Stimulated activated CD8-positive, alpha-beta memory T cell treated with anti-CD3 and anti-CD28 coated beads, Interleukin-15, amount 100 ng/mL, for 1 hour (primary cell): ENCODE measurements at places on chromosomes 12 and 14.

DNA sequence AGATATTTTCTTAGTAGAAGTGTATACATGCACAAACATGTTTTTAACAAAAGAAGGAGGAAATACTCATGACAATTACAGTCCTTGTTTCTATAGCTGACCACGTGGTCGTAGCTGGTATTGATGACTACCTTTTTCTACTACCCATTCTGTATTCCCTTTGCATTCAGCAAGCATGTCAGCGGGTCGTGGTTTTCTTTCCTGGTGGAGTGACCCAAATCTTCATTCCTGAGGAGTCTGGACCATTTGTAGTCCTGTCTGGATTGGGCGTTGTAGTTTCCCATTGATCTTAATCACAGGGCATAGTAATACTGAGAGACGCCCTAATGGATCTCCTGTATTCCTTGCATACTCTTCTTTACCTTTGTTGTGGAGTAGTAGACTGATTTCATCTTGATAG is 472.1 kb upstream of the RGS6 start:
- no peak for DNase-seq

GRCh38 chr14:88049266-88049665 is 44.3 kb downstream of the GPR65 start:
- no peak for DNase-seq

- DNase-seq = no peak
Observed at GRCh38 chr14:68580096-68580645, 212.7 kb downstream of the ZFP36L1 start.

- DNase-seq = no peak
Observed at GRCh38 chr12:106519607-106520021, 63.2 kb upstream of the RFX4 start.

DNA sequence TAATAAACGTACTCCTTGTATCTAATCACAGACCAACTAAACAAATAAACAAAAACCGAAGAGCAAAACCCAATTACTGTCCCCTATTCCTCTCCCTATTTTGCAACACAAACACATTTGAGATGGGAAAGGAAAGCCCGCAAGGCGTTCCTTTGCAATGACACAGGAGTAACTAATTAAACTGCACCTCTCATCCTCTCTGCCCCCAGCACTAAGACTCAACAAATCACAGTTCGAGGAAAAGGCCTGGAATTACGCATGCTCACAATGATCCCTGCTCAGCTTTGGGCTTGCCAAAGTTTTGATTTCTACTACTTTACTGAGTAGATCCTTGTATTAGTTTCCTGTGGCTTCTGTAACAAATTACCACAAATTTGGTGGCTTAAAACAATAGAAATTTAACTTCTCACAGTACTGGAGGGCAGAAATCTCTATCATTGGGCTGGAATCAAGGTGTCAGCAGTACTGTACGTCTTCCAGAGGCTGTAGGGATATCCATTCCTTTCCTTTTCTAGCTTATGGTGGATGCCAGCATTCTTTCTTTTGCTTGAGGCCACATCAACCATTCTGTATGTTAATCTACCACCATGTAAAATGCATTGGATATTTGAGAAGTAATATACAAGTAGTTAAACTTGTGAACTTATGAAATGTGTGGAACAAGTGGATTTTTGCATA is 123.0 kb downstream of the NAV3 start:
- DNase-seq = no peak

DNA sequence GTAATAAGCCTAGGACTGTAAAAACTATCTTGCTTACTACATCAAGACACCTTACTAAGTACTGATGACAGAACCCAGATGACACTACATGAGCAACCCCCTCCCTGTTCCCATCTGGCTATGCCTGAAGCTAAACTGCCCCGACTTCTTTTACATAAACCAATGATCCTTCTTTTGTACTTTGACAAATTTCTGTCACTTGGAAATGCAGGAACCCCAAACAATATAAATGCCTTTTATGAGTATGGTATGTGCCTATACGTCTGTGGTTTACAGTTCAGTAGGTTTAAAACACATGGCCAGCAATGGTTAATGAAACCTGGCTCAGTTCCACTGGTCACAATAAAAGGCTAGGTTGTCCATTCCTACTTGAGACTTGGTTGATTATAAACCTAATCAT is 6.1 kb downstream of the SYCP3 start:
- DNase-seq = no peak

DNA sequence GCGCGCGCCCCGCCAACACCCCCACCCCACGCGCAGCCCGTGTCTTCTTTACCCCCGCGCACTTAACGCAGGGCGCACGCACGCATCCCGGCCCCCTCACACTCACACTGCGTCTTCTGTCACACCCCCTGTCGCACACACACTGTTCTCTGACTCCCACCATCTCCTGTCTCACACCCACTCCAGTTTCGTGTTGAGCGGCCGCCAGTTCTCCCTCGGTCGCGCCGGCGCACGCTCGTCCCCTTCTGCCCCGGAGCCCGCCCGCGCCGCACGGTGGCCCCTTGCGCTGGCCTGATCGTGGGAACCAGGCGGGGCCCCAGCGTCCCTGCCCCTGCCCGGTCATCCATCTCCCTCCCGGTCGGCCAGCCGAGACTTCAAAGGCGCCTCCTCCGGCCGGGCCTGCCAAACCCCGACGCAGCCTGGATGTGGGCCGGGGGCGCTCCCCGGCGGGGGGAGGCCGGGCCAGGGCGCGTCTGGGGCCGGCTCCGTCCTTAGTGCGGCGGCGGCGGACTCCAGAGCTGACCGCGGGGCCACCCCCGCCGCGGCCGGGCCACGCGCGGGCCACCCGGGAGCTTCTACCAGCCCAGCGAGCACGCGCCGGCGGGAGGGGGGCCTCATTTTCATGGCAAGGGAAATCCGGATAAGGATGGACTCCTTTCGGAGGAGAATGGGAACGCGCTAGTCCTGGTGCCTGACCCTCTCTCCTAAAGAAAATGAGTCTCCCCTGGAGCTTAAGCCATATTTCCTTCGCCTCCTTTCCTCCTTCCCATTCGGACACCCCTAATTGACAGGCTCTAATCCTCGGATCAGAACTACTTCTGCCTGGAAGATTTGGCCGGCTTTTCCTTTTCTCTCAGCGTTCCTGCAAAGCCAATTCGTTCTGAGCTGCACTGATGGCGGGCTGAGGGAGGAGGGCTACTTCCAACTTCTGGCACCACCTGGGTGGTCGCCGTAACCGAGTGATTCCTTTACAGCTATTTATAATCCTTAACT is 82.0 kb upstream of the HMGA2 start:
- no peak for DNase-seq

DNA sequence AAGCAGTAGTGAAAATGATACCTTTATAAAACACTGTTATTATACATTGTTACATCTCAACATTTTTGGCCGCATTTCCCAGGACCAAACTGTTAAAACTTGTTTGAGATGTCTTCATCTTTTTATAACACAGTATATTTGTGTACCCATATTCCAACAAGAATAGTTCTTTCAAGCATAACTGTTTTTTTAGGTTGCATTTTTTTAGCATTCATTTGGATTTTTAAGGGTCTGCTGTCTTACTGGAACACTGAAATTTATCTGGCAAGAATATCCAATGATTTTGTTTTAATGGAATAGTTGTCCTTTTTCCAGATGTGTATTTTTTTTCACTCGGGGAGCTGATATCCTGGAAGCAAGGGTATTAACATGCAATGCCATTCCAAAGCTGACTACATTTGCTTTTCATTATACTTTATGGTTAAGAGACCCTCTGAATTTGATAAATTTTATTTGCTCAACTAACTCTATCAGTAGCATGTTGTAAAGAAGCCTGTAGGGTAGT is 8.9 kb upstream of the NAV3 start:
- no peak for DNase-seq

DNA sequence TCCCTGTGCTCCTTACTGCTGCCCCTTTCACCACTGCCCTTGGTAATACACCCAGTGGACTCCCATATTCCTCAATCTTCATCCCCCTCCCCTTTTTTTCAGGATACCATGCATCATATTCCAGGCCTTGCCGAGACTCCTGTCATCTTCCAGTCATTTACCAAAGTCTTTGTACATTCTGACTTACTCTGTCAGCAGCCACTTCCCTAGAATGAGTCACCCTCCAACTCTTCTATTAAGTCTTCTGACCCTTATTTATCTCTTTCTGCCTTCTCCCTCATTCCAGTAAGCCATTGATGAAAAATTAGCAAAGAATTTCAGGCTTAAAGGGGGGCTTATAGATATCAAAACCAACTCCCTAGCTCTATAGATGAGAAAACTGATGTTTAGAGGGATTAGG is 128.0 kb downstream of the STXBP6 start:
- DNase-seq = no peak

GRCh38 chr12:118979763-118980406 is 1.5 kb upstream of the SRRM4 start:
- DNase-seq = no peak

DNA sequence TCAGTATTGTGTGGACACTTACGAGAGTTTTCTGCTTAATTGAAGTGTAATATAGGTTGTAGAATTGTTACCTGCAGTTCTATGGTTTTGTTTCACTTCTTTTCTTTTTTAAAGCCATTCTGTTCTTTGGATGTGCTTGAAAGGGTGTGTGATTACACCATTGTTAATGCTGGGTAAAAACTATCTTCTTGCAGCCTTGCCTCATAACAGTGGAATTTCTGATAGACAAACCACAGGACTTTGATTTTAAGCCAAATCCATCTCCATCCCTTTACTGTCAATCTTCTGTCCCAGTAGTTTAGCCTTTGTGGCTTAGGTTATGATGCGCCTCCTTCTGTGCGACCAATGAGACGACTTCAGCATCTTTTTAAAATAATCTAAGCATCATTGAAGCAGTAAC is 182.3 kb downstream of the PELI2 start:
- DNase-seq = no peak

DNA sequence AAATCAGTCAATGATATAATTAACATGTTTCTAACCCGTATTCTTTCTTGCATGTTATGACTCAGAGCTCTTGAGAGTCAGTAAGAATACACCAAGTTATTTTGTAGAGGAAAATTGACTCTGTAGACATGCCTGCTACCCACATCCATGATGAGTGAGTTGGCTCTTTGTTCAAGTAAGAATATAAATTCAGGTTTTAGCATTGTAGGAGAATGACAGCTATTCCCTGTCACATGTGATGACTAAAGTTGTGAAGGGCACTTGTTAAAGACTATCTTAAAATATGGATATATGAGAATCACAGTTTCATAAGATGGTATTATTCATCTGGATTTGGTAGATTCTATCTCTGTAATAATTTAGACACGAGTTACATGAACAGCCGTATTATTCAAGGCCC is 209.1 kb downstream of the CCDC59 start:
- no peak for DNase-seq

DNA sequence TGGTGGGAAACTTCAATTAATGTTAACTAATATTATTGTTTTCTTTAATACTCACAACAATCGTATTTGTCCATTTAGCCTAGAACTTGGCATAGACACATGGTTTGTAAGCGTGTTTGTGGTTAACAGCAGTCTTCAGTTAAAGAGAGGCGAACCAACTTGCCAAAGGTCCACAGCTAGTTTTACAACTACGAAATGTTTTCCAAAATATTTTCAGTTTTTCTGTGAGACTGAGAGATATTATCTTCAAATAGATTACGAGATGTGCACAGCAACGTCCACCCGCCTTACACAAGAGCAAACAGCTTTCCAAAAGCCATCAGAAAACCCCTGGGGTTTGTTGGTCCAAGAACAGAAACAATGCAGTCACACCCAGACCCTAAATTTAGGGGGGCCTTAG is 58.6 kb upstream of the RASSF3 start:
- DNase-seq = no peak

- no peak for DNase-seq
Observed at GRCh38 chr12:54039417-54040147, 6.7 kb downstream of the HOXC5 start.

- DNase-seq = peak; percentile 57
Observed at GRCh38 chr14:102235275-102235897, 69.6 kb downstream of the MOK start.

GRCh38 chr12:131425112-131426075 is 285.5 kb upstream of the SFSWAP start:
- DNase-seq = no peak

GRCh38 chr14:74938531-74939495 is 15.8 kb upstream of the RPS6KL1 start:
- DNase-seq = no peak

- no peak for DNase-seq
Observed at GRCh38 chr14:60175255-60175902, 10.2 kb upstream of the DHRS7 start.

DNA sequence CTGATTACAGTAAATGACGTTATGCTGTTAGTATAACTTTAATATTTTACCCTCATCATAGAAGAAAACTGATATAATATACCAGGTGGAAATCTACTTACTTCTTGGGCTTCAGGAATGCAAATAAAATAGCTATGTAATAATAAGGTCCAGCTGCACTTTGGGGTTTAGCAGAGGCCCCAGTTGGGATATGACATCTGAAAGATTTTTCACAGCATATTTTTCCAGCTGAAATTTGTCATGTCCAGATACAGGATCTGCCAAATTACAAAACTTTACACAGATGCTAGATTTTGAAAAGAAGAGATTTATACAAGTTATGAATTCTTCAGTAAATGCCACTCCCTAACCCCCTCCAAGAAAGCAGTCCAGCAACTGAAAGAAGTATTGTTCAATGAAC is 29.2 kb upstream of the DCN start:
- no peak for DNase-seq

- peak; percentile 35 for DNase-seq
Observed at GRCh38 chr12:64796205-64796845, 28.1 kb upstream of the TBC1D30 start.

- DNase-seq = no peak
Observed at GRCh38 chr12:96150442-96150841, 43.7 kb upstream of the ELK3 start.

- DNase-seq = no peak
Observed at GRCh38 chr14:52266179-52266578, 1.3 kb upstream of the PTGDR start.

GRCh38 chr14:60215127-60215444 is 33.9 kb upstream of the PPM1A start:
- DNase-seq = no peak

DNA sequence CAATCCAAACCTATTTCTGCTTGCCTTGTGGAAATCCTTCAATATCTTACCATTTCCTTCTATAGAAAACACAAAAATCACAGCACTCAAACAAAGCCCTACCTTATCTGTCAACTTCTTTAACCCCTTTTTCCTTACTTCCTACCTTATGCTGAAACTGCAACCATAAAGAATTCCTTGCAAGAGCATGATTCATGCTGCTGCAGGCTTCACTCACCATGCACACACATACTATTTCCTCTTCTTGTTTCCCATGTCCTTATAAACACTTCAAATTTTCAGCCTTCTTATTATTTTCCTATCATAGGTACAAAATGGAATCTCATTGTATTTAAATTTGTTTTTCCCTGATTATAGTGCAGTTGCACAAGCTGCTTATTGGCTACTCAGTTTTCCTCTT is 23.3 kb downstream of the LMNTD1 start:
- no peak for DNase-seq
